NCI-H1436 (cell line): ENCODE measurements at places on chromosomes 2 and 18.

DNA sequence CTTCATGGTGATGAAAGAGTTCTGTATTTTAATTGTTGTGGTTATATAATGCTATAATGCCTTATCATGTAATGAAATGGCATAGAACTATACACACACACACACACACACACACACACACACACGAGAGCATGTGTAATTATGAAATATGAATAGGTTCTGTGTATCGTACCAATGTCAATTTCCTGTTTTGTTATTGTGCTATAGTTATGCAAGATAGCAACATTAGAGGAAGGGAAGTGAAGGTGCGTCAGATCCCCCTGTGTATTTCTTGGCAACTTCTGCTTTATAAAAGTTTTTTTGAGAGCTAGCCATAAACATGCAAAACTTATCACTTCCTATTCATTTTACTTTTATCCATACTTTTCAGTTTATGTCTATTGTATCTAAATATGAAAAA is 60.7 kb upstream of the ARHGAP15 start:
- peak; percentile 8 for DNase-seq

DNA sequence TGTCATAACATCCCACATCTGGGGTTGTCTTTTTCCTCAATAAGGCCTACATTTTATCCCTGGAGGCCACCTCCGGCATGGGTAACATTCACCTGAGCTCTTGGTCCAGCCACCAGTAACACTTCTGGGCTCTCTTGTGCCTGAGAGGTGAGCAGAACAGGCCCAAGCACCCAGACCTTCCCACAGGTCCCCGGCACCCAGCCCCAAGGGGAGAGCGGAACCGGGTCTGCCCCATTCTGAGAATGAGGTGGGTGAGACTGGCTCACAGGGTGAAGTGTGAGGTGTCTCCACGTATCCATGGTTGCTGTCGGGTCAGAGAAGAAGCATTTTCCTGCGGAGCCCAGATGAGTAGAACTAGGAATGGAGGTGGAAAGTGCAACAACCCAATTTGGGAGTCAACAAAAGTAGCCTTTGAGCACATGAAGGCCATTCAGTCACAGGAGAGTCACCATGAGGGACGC is 496.7 kb upstream of the MYT1L start:
- no peak for DNase-seq

DNA sequence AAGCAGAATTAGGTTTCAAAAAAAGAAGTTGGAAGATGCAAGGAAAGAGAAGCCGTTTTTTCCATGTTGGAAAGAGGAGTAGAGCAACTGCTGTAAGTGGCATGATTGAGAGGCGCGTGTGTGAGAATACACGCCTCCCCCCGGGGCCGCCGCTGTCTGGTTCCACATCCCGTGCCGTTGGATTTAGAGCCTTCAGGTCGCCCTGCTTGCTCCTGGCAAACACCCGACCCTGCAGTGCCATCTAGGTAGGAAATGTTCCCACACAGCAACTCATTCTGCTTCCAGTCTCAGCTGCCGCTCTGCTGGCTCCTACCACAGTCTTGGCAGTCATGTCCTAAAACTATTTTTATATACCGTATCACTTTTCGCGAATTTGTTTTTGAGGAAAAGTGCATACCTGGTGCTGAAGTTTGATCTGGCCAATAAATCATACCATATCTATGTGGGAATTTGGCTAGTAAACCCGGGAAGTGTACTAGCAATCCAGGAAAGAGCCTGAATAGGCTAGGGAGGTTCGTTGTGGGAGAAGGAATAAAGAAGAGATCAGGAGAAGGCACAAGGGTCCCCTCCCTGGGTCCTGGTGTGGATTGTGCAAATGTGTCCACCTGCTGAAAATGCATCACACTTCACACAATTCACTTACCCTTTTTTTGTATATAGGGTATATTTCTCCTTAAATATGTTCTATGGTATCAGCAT is 372.7 kb downstream of the FBXO15 start:
- DNase-seq: no peak

DNA sequence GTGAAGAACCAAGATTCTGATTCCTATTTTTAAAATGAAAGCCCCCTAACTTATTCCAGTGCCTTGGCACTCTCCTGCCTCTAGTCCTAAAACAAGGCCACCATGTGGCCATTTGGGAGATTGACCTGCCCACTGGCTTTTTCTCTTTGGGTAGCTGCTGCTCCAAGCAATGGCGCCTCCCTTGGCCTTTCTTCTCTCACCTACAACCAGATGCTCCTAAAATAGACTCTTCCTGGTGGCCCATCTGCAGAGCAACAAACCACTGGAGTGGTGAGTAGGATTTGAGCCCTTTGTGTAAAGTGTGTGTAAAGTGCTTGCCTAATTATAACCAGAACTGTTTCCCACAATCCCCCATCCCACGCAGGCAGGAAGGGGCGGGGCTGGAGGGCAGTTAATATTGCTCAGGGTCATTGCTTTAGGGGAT is 114.2 kb downstream of the FHOD3 start:
- DNase-seq: no peak

- no peak for DNase-seq
These were observed 27.5 kb downstream of the CDH20 start for GRCh38 chr18:61360404-61361383.

DNA sequence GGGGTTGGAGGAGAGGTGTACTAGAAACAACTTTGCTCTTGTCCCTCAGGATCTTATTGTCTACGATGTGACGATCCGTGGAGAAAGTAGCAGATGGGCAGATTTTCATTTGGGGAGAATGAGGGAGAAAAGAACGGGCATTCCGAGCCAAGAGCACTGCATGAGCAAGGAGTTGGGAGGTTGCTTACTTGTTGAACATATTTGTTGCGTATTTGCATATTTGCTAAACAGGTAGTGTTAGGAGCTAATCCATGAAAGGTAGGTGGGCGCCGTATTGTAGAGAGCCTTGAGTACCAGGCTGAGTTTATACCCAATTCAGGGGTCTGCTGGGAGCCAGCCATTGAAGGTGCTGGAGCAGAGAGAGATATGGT is 490 bp downstream of the BCS1L start:
- DNase-seq: no peak

DNA sequence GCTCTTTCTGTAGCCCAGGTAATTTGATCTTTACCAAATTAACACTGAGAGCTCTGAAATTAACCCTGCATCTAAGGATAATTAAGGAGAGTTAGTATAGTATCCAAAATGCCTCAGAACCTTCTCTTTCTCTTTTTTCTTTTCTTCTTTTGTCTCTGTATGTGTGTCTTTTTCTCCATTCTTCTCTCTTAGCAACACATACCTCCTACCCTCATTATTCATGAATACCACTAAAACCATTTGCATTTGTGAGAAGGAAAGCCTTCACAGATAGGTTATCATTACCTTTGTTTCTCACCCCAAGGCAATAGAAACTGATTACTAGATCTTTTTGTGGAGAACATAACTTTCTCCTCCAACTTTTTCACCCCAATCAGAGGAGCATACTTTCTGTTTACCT is 376.5 kb upstream of the NXPH2 start:
- no peak for DNase-seq

- no peak for DNase-seq
These were observed 11.9 kb downstream of the IL18R1 start for GRCh38 chr2:102367331-102367971.

- no peak for DNase-seq
These were observed 99.8 kb downstream of the TACR1 start for GRCh38 chr2:75099521-75099922.

DNA sequence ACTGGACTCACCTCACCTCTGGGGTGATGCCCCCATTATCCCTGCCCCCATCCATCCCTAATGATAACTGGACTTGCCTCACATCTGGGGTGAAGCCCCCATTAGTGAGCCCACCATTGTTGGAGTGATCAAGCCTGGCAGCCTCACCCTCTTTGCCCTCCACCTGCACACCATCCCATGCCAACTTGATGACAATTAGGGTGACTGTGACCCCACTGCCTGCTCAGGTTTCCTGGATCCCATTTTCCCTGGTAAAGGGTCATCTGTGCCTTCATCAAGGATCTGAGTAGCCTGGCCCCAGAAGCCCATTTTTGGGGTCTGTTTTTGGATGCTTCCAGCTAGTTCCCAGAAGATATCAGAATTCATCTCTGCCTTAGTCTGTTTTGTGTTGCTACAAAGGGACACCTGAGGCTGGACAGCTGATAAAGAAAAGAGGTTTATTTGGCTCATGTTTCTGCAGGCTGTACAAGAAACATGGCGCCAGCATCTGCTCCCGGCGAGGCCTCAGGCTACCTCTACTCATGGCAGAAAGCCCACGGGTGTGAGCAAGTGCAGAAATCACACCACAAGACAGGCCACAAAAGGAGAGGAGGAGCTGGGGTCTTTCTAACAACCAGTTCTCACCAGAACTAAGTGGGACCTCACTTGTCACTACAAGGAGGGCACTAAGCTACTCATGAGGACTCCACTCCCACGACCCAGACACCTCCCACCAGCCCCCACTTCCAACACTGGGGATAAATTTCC is 196.4 kb upstream of the TWIST2 start:
- no peak for DNase-seq

GRCh38 chr2:189580658-189581353 is at the start of gene SLC40A1:
TSS of gene SLC40A1 (minus strand) at chr2:189580786. CDS start at chr2:189580460, 326 bp downstream.
- DNase-seq: peak; percentile 83

DNA sequence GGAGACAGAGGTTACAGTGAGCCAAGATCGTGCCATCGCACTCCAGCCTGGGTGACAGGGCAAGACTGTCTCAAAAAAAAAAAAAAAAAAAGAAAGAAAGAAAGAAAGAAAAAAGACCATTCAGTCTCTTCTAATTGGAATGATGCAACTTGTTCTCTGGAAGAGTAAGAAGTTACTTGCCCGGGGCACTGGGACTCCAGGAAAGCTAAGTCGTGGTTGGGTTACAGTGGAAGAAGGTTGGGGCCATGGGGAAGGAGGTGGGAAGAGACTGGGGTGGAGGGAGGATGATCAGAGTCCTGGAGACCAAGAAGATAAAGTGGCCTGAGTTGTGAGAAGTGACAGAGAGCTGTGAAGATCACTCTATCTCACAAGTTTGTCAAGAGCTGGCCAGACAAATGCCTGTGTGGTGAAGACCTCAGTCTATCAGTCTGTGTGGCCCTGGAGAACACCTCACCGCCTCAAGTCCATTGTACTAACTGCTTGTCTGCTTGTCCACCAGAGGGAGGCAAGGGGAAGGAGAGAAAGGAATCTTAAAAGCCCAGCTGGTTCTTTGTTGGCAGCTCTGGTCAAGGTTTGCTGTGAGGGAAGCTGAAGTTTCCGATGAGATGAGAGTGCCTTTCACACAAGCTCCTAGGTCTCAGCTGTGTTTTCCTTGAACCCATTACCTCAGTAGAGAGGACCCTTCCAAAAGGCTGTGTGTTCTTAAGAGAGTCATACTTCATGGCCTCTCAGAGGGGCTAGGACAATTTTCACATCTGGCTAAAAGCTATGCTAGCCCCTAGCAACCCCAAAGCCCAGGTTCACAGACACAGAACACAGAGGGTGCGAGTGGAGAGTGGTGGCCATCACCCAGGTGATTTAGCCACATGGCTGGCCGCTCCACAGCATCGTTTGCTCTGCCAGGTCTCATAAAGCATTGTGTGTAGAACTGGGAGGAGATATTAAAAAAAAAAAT is 72.0 kb upstream of the TMEM178A start:
- no peak for DNase-seq

GRCh38 chr18:9695605-9696004 is 12.5 kb upstream of the RAB31 start:
- no peak for DNase-seq

- DNase-seq: no peak
These were observed 3.2 kb downstream of the RALBP1 start for GRCh38 chr18:9478545-9478944.

GRCh38 chr2:240387669-240388358 is 47.6 kb upstream of the GPC1 start:
- DNase-seq: no peak

GRCh38 chr18:48030616-48031480 is 100.4 kb upstream of the SMAD2 start:
- peak; percentile 59 for DNase-seq
